GM12891 (cell line): ENCODE measurements at places on chromosomes 6 and 20.

GRCh38 chr6:29702519-29703103, 20.6 kb upstream of the HLA-F start:
- peak; percentile 43 for DNase-seq

- no peak for DNase-seq
These were observed 37.9 kb downstream of the AGPAT4 start for GRCh38 chr6:161235776-161236633.

- no peak for DNase-seq
These were observed 27.8 kb downstream of the TNXB start for GRCh38 chr6:32081168-32081990.

DNA sequence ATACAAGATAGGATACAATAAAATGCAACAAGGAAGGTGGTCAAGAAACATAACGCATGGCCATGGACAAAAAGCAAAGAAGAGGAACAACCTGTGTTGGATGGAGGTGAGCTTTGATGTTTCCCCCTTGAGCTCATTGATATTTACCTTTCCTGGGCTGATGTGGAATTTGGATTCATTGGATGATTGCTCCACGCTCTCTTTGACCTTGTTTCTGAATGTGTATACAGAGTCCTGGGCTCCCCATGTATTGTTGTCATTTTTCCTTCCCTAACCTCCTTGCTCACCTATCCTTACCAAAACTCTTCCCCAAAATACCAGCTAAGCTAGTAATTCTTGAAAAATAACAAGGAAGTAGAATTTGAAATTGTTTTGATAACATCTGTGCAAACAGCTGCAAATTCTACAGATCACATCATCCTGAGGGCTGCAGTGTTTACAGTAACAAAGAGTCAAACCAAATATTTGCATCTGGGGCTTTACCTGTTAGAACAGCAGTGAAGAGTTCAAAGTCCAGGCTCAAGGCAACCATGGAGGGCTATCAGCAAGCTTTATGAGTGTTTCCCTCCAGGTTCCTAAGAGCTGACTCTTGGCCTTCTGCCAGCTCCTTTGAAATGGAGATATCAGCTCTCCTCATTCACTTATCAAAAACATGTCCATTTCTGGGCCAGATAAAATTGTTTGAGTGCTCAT, 214.3 kb upstream of the MARCKS start:
- no peak for DNase-seq

DNA sequence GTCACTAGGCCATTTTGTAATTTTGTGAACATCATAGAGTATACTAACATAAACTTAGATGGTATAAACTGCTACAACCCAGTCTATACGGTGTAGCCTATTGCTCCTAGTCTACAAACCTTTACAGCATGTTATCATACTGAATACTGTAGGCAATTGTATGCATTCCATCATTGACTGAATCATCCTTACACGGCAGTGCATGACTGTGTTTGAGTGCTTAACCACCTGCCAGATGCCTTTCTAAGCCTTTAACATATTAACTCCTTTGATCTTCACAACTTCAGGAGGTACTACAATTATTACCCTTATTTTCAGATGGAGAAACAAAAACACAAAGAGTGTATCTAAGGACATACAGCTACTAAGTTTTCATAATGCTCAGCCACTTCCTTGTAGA, 14.0 kb downstream of the DPPA5 start:
- DNase-seq = no peak

DNA sequence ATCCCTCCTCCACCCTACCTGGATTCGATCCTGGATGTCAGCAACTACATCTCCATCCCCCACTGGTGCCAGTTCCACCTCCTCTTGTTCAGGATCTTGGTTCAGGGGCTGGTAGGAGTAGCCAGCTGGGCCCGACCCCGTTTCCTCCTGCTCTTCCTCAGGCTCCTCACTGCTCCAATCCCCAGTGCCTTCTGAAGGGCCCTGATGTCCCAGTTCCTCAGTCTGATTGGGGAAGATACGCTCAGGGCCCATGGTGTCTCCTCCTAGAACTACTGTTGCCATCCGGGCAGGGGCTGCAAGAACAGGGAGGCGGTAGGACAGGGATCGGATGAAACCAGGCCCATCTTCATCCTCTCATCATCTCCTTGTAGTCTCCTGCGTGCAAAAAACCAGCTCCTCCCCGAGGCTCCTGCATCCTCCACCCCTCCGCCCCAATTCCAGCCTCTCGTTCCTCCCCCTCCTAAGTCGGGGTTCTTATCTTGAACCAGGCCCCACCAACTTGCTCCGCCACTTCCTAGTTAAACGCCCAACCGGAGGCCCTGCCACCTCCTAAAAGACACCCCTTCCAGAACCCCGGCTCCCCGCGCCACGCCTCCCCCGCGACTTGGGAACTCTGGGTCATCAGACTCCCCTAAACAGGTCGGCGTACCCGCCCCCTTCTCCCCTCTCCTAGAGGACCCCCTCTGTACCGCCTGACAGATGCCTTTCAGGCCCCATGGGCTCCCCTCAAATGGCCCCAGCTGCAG, 476 bp downstream of the MEA1 start:
- DNase-seq = peak; percentile 24

- no peak for DNase-seq
These were observed 397.1 kb upstream of the BTBD3 start for GRCh38 chr20:11520596-11520995.

DNA sequence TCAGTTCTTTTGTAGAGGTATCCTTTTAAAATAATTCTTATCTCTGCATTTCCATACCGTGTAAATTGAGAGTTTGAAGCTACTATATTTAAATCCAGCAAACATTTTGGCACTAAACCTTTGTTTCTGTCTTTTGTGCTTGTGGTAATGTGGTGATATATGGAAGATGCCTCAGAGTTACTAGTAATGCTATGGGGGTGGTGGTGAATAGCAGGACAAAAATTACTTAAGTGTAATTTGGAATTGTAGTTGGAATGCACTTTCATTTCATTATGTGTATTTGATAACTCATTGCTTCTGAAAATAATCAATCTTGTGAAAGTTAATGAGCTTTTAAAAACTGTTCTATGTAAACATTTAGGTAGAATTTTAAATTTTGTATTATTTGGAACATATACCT, 404.5 kb downstream of the PHF3 start:
- no peak for DNase-seq

GRCh38 chr6:122609881-122610689, at the start of gene PKIB:
Gene PKIB (plus strand): TSS chr6:122610405. CDS start chr6:122717795, 107,390 bp downstream.
- DNase-seq = peak; percentile 45

DNA sequence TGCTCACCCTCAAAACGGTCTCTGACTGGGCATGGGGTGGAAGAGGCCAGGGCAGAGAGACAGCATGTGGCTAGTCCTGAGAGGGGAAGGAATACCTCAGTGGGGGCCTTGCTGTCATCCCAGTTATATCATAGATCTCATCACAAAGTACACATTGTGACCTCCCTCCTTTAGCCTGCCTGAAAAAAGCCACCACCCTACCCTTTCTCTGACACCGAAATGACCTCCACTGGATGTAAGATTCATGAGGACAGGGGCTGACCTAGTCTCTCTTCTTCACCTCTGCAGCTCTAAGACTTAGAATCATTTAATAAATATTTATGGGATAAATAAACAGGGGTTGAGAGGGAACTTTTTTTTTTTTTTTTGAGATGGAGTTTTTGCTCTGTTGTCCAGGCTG, at the start of gene C20orf173:
TSS of gene C20orf173 (minus strand) at position 101 of the 400 bp plus-strand sequence. CDS start 279 bp downstream, outside the sequence.
- no peak for DNase-seq

DNA sequence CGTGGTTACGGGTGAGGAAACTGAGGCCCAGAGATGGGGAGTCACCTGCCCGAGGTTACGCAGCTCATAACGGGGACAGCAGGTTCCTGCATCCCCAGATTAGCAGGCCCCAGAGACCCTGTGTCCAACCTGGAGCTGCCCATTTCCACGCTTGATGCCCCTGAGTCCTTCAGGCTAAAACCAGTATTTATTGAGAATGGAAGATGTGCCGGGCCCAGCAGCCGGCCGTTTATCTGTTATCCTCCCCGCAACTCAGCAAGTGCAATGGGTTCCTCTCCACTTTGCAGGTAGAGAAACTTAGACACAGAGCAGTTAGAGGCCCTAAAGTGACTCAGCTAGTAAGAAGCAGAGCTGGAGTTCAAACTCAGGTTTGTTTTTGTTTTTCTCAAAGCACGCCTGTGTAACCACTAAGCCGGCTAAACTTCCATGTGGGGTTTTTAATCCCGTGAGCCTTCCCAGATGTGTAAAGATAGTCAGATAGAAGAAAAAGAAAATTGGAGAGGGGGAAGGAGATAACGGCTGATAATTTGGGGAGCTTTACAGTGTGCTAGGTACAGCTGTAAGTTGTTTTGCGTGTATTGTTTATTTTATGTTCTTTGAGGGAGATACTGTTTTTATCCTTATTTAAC, 775 bp downstream of the PFDN4 start:
- DNase-seq = no peak

- no peak for DNase-seq
These were observed 38.2 kb downstream of the TMX4 start for GRCh38 chr20:7981374-7981773.

- DNase-seq = no peak
These were observed 28.7 kb downstream of the SNHG17 start for GRCh38 chr20:38406476-38406875.

GRCh38 chr20:21862956-21863355, 157.5 kb downstream of the PAX1 start:
- no peak for DNase-seq
